ENCODE measurements at places on chromosomes 4 and X.

- no peak for DNase-seq
These were observed 40.0 kb downstream of the VGLL1 start for GRCh38 chrX:136572030-136572429.

DNA sequence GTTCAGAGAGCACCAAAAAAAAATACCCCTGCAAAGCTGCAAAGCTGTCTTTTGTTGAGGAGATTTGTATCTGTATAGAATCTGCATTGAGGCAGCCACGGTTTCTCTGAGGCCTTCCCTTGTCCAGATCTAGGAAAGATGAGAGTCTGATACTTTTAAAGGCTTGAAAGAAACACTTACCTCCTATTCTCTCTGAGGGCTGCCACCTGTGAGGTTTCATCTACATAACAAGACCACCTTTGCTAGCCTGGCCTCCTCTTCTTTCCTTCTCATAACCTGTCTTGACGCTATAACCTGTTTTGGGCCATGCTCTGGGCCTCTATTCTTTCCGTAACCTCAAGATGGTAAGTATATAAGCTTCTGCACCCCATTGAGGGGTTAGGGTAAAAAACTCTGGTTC is 779.6 kb upstream of the HTR2C start:
- no peak for DNase-seq

- no peak for DNase-seq
These were observed 184.1 kb upstream of the LEF1 start for GRCh38 chr4:108352664-108353308.

DNA sequence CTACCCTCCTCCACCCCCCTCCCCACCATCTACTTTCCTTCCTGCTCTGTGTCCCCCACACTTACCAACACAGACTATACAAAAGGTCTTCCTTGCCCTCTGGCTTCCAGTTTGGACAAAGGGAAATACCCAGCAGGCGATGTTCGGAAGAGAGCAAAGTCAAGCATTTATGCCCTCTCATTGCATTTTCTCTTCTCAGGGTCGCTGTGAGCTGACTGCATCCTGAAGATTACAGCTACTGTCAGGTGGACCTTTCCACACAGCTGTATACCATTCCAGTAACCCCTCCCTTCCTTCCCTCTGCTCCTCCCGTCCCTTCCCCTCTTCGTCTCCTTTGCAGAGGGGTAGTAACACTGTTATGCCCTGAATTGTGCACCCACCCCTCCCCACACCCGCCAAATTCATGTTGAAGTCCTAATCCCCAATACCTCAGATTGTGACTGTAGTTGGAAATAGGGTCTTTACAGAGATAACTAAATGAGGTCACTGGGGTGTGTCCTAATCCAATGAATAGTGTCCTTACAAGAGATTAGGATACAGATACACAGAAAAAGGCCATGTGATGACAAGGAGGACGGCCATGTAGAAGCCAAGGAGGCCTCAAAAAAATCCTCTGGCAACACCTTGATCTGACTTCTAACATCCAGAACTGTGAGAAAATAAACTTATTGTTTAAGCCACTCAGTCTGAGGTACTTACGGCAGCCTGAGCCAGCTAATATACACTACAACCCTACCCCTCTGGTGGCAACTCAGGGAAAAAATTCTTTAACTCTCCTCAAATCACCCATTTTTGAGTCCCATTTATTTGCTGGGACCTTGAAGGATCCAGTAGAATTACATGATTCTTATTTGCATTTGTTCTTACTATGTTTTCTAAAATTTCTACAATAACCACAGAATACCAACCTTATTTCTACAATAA is 11.7 kb downstream of the MORF4L2 start:
- DNase-seq: no peak

GRCh38 chr4:59938166-59938565 is 1262.0 kb upstream of the ADGRL3 start:
- DNase-seq: no peak

DNA sequence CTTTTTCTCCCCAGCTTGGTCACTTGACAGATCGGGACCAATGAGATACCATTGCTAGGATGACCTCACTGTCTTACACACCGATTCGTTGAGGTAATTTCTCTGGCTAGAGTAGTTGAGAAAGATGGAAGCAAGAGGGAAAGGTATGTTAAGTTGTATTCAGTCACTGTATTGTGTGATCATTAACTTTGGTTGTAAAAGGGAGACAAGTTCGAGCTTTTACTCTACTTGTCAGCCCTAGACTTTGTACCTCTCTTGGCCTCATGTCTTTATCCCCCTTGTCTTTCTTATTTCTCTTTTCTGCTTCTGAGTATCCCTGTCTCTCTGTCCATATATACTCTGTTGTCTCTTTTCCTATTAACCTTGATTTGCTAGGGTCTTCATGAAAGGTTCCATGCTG is 15.5 kb downstream of the FMR1 start:
- no peak for DNase-seq

GRCh38 chrX:16838202-16839066 is 31.7 kb downstream of the RBBP7 start:
- DNase-seq: no peak

GRCh38 chrX:71366674-71367256 is 608 bp downstream of the TAF1 start:
- peak; percentile 9 for DNase-seq

GRCh38 chr4:133920236-133920635 is 281.4 kb downstream of the PABPC4L start:
- DNase-seq: no peak

DNA sequence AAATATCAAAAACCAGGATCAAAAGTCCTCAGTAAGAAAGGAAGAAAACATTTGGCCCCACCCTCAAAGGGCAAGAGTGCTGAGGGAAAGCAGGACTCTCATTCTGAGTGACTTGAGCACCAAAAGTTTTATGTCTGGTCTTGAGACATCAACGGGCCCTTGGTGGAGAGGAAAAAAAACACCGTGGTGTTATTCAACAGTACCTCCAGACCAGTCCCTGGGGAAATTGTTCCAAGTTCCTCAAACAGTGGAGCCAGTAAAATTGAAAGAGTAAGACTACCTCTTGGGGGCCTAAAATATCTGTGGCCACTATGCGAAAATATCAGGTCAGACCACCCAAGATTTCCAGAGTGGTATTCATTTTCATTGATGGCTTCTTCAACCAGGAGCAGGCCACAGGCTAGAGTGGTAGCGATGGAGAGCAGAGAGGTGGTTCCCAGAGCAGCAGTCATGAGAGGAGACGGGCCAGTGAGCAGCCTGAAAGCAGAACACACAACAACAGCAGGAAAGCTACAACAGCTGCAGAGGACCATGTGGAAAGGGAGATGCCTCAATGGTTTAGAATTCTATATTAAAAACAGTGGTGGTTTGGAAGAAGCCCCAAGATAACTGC is 63.7 kb upstream of the RPL34 start:
- no peak for DNase-seq

DNA sequence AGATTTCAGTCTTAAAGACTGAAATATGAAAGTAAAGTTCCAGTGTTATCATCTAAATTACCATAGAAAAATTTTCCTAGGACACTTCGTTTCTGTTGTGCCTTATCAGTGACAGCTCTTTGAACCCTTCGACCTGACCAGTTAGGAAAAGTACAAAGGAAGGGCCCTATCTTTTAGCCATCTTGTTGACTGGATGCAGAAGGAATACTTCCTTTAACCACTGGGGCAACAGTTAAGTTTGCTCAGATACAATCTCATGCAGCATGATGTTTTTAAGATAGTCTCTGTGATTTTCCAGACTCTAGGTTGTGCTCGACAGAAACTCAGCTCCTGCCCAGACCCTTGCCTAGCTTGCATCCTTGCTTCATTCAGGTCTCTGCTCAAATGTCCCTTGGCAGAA is 210.5 kb upstream of the RPS6KA3 start:
- DNase-seq: no peak

GRCh38 chr4:52877694-52878093 is 15.6 kb downstream of the RASL11B start:
- no peak for DNase-seq

- no peak for DNase-seq
These were observed 410.9 kb upstream of the CT83 start for GRCh38 chrX:116873671-116874070.

Data from T-helper 1 cell (primary cell).